Dermis microvascular lymphatic vessel endothelial cell (primary cell): ENCODE measurements at places on chromosomes 5 and 9.

- DNase-seq, result no peak
These were observed 406.3 kb downstream of the PDE4D start for GRCh38 chr5:59487068-59487686.

GRCh38 chr5:51889703-51890102 lies 506.5 kb downstream of the ISL1 start:
- no peak for DNase-seq

- DNase-seq, result no peak
These were observed 47.7 kb upstream of the STK32A start for GRCh38 chr5:147187099-147187540.

DNA sequence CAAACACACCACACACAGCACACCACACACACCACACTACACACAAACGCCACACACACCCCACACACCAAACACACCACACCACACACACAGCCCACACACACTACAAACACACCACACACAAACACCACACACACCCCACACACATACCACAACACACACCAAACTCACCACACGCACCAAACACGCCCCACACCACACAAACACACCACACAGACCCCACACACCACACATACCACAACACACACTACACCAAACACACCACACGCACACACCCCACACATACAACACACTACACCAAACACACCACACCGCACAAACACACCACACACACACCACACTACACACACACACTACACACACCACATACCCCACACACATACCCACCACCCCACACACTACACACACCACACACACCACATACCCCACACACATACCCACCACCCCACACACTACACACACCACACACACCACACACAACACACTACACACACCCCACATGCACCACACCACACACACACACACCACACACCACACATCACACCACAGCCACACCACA lies 151.2 kb downstream of the ERCC6L2 start:
- DNase-seq, result no peak

GRCh38 chr5:134111741-134112647 lies 2.5 kb upstream of the TCF7 start:
- no peak for DNase-seq

DNA sequence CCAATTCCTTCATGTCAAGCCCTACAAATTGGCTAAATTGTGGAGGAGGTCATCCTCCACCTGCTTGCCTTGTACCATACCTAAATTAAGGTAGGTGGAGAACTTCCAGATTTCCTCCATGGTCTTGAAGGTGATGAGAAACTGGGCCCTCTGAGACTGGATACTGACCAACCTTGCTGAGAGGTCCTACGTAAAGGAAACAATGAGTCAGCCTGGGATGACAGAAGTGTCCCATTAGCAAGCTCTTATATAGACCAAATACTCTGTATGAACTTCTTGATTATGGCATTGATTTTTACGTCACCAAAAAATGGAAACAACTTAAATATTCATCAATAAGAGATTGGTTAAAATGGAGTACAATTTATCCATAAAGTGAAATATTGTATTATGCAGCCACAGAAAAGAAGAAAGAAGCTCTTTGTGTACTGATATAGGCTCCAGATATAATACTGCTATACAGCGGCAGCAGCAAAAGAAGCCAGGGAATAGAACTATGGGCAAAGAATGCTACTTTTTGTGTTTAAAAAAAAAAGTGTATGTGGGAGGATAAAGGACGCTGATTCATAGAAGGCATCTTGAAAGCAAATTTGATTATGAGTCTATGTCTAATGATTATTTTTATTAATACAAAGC lies 18.3 kb downstream of the SH3TC2 start:
- DNase-seq, result peak; percentile 86

DNA sequence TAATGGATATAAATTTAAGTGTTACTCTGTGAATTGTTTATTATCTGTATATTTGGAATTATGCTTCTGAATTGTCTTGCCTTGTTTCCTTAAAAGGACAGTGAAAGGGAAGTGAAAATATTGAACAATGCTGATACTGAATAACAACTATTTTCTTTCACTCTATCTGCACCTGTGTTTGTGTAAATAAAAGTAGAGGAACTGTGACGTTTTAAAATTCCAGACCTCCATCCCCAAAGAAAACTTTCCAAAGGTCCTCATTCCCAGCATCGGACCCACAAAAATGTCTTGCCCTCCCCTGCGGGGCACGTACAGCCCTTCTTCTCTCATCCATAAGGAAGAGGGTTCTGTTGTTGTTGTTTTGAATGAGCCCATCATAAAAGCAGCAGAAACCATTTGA lies 100.0 kb downstream of the NLN start:
- no peak for DNase-seq
